ENCODE measurements at places on chromosomes 7 and 10.

DNA sequence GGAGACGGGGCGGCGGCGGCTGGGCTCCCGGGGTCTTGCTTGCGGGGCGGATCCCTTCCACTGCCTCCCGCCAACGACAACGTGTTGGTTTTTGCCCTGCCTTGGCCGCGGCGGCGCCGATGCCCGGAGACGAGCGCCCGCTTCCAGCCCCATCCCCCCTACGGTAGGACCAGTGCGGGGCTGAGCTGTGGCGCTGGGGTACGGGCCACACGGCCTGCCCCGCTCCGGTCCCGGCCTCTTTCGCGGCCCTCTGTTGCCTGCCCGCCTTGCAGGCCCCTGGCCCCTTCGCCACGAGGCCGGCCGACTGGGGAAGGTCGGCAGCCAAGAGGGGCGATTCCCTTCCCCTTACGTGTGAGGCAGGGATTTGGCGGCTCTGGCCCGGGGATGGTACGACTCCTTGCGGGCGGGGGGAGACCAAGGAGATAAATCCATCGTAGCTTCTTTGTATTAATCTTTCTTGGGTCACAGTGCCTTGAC lies 488 bp downstream of the EIF4H start:
- DNase-seq: peak; percentile 39

DNA sequence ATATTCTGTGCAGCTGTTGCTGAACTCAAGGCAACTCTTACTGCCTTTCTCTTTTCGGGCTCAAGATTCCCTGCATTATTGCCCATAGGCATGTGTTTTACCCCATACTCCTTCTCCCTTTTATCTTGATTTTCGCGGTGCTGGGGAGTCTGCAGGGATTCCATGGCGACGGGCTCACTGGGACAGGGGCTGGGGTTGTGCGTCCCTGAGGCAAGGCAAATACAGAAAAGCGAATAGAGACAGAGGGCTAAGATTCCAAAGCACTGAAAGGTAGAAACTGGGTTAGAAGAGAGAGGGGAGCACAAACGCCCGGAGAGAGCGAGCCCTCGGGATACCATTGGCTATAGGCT lies 519 bp upstream of the RPP38 start:
- no peak for DNase-seq

DNA sequence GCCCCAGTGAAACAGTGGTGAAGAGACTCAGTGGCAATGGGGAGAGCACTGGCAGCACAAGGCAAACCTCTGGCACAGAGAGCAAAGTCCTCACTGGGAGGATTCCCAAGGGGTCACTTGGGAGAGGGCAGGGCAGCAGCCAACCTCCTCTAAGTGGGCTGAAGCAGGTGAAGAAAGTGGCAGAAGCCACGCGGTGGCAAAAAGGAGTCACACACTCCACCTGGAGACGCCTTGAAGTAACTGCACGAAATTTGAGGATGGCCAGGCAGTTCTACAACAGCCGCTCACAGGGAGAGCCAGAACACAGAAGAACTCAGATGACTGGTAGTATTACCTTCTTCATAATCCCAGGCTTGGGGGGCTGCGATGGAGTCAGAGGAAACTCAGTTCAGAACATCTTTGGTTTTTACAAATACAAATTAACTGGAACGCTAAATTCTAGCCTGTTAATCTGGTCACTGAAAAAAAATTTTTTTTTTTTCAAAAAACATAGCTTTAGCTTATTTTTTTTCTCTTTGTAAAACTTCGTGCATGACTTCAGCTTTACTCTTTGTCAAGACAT lies 574 bp upstream of the IL6 start:
- no peak for DNase-seq

GRCh38 chr7:87231258-87231657 lies 11.7 kb upstream of the TMEM243 start:
- no peak for DNase-seq

DNA sequence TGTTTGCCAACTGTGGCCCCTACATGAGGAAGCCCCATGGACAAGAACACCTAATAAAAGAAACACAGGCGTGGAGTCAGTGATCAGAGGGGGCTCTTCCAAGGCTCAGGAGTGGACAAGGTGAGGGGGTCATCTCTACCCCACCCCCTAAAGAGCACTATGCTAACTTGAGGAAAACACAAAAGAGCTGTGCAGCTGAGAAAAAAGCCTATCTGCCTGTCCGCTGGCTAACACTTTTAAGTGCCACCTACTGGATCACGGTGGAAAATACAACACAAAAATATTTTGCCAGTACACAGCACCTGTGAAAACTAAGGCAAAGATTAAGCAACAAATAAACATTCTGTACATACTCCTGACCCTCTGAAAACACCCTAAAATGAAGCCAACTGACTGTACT lies 53.1 kb upstream of the COBL start:
- DNase-seq: no peak

DNA sequence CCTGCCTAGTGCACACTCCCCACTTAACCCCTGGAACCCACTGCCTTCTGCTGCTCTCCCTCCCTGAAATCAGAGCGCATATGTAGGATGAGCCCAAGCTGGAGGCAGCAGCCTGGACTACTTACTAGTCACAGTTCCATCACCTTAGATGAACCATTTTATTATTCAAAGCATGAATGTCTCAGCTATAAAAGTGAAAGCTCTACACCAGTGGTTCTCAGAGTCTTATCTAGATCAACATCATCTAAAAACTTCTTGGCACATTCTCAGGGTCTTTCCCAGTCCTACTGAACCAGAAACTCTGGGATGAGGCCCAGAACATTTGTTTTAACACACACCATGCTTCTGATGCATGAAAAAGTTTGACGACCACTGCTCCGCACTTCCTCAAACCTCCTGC lies 100.3 kb upstream of the ANK3 start:
- DNase-seq: no peak

- no peak for DNase-seq
These were observed 558.2 kb upstream of the GALNT17 start for GRCh38 chr7:70573696-70574095.

- DNase-seq: no peak
These were observed 143.5 kb downstream of the TFPI2 start for GRCh38 chr7:93747019-93747418.

DNA sequence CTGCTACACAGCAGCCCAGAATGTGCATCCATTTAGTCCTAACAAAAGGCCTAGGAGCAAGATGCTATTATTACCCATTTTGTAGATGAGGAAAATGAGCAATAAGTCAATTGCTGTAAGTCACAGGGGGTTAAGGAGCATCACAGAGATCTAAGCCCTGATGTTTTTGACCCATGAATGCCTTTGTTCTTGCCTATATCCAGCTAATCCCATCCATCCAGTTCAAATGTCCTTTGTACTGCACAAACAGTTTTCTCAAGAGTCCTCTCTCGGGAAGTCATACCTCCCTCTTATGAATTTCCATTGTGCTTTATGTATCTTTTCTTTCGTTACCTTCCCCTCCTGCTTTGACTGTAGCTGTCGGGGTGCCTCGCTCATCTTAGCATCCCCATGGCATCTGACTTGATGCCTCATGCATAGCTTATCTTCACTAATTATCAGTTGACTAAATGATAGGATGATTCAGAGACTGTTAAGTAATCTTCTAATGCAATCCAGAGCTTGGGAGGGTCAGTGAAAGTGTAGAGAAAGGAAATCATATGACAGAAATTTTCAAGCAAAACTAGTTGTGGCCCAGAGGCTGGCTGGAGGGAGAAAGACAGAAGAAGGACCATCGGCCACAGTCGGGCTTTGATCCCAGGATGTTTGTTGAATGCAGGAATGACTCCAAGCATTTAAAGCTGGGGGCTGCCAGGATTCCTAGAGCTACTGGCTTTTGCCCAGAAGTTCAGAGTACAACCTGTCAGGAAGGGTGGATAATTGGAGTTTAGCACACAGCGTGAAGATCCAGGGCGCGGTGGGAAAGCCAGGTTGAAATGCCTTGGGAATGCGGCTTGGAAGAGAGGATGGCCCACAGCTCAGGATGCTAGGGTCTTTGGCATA lies 23.5 kb downstream of the BLVRA start:
- DNase-seq: no peak

- no peak for DNase-seq
These were observed 83.0 kb downstream of the SGMS1 start for GRCh38 chr10:50540826-50541122.

DNA sequence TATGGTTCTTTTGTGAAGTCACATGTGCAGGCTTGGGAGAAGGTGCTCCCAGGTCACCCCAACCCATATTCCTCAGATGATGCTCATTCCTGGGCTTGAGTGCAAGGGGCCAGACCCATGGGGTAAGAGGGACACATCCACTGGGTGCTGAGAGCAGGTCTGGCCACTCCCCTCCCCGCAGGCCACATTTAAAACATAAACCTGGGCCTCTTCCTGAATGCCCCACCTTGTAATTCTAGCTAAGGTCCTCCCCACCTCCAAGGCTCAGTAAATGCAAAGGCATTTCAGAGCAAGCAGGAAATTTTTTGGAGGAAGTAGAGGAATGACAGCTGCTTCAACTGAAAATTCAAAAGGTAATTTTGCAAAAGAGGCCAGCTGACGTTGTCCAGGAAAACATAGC lies 172.5 kb downstream of the ARHGAP21 start:
- DNase-seq: no peak

GRCh38 chr7:2616387-2617324 lies 15.1 kb upstream of the TTYH3 start:
- no peak for DNase-seq

DNA sequence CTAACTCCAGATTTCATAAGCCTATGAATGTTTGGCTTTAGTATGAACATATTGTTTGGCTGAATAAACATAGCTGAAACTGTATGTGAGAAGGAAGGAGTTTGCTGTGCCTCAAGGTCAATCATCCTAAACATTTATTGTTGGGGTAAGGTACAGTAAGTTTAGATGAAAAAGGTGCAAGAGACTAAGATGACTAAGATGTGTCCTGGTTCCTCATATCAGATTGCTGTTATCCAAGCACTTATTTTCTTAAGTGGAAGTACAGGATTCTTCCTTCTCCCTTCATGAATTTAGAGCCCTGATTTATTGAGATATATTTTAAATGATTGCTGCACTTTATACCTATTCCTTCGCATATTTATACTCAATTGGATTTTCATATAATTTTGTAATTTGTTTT lies 12.2 kb downstream of the MDFIC start:
- DNase-seq: no peak

GRCh38 chr10:99427566-99428190 lies 2.7 kb downstream of the GOT1 start:
- DNase-seq: no peak

DNA sequence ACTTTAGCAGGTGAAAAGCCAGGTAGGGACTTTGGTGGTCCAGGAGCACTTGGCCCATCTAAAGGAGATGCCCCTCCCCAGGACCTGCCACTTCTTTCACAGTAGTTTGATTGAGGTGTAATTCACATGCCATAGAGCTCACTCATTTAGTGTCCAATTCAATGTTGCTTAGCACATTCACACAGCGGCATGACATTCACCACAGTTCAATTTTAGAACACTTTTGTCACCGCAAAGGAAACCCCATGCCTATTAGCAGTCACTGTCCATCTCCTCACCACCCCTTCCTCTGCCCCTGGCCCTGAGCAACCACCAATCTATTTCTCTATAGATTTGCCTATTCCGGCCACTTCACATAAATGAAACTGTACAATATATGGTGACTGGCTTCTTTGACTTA lies 211.6 kb upstream of the ZMIZ1 start:
- DNase-seq: no peak

GRCh38 chr10:49010295-49010694 lies 70.7 kb upstream of the LRRC18 start:
- no peak for DNase-seq

DNA sequence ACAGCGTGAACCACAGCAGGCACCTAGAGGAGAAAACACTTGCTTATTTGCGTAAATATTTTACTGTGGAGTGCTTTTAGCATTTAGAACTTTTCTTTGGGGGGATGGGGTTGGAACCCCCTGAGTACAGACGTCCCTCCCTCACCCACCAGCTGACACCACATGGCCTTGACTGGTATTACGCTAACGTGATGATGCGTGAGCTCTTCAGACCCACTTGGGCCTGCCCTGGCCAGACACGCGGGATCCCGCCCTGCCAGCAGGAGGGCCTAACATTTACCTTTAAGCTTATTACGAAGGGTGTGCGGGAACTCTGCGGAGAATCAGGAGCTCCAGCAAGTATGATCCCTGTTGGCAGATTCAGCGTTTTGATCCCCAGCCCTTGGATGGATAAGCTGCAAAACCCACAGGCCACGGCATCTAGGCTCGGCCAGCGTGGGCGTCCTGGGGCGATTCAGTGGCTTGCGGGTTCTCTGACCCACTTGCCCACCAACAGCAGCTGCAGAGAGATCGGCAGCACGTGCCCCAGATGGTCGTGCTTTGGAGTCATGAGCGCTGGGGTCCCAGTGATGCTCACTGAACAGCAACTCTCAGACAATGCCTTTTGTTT lies 545.5 kb upstream of the FOXK1 start:
- no peak for DNase-seq

- no peak for DNase-seq
These were observed 218.3 kb downstream of the DOCK4 start for GRCh38 chr7:111987886-111988285.

DNA sequence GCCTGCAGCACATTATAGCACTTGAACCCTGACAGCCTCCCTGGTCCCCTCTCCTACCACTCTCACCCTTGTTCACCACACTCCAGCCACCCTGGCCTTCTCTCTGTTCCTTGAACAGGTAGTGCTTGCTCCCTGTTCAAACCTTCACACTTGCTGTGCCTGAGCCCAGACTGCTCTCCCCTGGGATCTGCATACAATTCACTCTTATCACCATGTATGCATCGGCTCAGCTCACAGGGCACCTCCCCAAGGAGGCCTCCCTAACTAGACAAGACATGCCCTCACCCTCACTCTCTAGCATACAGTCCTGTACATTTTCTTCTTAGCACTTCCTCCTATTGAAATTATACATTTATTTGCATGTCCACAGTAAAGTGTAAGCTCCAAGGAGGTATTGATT lies 59.3 kb downstream of the FAM13C start:
- DNase-seq: no peak

GRCh38 chr7:22884911-22885788 lies 62.5 kb upstream of the TOMM7 start:
- no peak for DNase-seq

GRCh38 chr10:83108565-83109333 lies 1030.6 kb upstream of the GHITM start:
- no peak for DNase-seq

DNA sequence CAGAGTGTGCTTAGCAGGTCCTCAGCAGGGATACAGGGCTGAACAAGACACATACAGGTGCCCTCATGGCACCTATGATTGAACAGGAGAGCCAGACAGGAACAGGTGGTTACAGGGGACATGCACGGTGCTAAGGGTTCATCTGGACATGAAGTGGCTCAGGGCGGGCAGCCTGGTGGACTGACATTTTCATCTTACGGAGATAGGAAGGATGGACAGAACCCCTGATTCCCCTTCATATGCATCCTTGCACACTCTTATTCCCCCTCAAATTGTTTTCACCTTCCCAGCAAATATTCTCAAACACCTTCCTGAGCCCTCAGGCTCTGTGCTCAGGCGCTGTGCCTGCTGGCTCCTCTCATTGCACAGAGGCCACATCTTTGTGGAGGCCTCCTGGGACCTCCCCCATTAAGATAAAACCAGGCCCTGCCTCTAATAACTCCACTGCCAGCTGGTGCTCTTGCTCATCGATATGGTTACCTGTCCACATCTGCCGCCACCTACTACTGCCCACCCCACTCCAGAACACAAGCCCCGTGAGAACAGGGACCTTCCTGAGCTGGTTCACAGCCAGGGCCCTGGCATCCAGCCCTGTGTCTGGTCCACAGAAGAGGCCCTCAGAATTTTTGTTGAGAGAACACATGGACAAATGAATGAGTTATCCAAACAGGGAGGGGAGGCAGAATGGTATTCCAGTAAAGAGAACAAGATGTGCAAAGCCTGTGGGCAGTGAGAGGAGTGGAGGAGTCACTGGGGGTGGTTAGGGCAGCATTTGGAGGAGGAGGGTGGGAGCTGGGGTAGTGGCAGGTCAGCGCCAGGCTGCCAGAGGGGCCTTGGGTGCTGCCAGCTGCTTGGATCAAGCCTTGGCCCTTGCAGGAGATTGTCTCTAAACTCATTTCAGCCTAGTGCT lies 68.9 kb upstream of the AQP1 start:
- DNase-seq: no peak
